ENCODE measurements at places on chromosomes 7 and 10.

GRCh38 chr7:44111761-44112160 is 7.6 kb downstream of the AEBP1 start:
- DNase-seq: no peak

GRCh38 chr10:101146392-101147251 is 15.5 kb downstream of the TLX1 start:
- DNase-seq: no peak

DNA sequence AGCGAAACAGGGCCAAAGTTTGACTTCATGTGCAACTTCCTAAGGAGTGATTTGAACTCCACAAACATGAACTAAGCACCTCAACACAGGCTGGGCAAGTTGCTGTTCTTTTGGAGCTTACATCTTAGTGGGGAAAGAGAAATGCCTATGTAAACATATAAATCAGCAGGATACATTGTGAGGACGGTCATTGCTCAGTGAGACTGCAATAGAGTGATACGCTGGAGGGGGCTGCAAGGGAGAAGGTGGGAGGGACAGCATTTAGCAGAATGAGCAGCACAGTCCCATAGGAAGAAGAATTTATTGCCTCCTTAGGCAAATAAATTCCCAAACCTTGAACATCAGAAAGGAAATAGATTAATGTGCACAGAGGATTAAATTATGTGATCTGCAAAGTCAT is 90.0 kb downstream of the EGFR start:
- no peak for DNase-seq

- DNase-seq: no peak
Observed at GRCh38 chr7:27247452-27248426, 5.1 kb downstream of the EVX1 start.

DNA sequence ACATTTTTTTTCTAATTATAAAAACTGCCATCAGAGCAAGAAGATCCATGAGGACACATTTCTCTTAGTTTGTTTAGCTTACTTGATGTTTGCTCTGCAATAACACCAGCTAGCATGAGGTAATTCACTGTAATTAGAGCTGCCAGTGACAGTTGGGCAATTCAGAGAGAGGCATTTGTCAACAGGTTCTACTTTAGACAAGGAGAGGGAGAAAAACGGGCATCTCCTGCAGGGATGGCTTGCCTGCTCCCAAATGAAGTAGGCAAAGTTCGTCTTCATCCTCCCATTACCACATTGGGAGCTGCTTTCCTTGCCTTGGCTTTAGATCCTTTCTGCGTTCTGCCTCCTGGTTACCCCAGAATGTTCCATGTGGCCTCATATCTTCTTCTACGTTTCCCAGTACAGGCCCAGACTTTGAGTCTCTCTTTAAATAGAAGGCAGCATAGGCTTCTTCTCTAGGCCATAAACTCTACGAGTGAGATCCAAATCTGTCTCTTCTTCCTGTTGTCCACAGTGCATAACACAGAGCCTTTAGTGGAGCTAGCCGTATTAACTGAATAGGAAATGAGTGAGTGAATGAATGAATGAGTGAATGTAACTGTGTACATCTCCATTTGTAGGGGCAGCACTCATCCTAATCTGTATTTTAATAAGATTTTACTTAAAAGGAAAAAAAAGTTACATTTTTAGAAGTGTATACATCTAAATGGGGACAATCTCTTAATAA is 21.2 kb downstream of the ASB15 start:
- no peak for DNase-seq

DNA sequence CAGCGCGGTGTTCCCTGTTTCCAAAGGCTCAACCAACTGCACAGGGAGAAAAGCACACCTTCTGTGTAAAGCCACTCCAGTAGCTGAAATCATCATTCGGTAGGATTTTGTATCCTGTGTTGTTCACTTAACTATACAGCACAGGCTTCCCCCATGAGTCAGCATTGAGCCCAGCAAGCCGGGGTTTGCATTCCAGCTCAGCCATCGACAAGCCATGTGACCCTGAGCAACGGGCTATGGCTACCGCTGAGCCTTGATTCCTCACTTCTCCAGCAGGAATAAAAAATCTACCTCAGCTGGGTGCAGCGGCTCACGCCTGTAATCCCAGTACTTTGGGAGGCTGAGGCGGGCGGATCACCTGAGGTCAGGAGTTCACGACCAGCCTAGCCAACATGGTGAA is 44.1 kb upstream of the ATP6V0A4 start:
- no peak for DNase-seq

GRCh38 chr7:112452102-112452888 is 2.0 kb downstream of the IFRD1 start:
- DNase-seq: no peak

DNA sequence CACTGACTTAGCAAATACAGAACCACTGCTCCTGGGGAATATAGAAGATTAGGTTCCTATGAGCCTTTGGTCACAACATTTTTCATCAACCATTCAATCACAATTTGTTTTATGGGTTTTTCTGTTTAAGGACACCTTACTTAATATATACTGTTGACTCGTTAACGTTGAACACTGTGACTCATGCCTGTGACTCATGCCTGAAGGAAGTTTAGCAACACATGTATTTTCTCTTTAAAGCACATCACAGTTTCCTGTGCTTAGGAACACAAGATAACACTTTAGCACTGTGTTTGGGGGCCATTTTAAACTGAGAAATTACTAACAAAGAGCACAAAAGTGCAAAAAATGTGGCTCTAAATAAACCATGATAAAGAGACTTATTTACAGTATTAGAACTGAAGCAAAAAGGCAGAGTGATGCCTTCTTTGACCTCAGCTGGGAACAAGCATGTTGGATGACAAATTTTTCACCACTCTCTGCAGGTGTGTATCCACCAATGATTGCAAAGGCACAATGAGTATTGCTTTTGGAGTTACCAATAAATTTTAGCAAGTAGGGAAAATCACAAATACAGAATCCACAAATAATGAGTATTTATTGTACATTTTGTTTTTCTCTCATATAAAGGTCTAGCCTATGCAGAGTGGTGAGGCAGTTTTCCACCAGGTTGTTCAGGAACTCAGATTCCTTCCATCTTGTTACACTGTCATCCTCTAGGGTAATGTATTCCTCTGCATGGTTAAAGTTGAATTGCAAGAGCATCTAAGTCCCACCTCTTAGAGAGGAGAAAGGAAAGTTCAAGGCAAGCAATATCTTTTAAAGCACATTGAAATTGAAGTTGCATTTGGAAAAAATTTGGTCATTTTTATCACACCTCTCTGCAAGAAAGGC is 7.3 kb downstream of the FGFBP3 start:
- no peak for DNase-seq
